ENCODE measurements at places on chromosomes 11 and 22.

GRCh38 chr11:73376803-73377629 lies 817 bp downstream of the RELT start:
- DNase-seq = peak; percentile 79

DNA sequence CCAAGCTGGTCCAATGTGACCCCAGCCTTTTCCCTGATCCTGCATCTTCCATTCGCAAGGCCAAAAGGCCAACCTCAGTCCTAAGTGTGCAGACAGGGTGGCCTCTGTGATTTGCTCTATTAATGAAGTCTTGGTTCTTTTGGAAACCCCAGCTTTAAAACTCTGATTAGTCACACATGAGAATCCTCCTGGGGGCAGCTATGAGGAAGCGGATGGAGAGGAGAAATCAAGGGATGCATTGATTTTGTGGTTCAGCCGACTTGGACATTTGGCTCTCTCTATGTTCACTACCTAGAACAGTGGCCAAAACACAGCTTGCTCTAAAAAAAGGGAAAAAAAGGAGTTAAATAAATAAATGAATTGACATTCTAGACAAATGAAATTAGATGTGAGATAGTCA lies 98.6 kb upstream of the USP47 start:
- no peak for DNase-seq

GRCh38 chr11:48341466-48341865 lies 16.7 kb downstream of the OR4C3 start:
- DNase-seq = no peak

DNA sequence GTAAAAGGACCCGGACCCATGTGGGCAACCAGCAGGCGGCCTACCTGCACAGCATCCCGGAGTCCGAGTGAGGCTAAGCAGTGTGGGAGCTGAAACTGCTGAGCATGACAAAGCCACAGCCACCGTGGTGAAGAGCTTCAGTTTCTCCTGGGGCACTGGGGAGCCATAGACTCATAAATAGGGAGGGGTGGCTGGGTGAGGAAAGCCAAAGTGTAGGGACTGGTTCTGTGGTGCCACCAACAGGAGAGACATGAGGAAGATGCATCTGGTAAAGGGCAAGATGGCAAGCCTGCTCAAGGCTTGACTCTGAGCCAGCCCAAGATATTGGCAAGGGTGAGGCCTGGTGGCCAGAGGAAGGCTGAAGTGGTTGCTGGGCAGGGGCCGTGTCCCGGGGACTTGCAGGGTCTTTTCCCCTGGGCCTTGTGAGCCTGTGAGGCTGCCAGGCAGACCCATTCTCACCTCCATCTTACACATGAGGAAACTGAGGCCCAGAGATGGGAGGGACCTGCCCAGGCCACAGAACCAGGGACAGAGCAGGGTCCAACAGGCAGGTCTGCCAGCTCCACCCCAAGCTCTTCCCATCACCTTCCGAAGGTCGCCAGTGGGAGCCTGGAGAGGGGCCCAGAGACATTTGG lies 30.4 kb downstream of the CYTH4 start:
- no peak for DNase-seq

DNA sequence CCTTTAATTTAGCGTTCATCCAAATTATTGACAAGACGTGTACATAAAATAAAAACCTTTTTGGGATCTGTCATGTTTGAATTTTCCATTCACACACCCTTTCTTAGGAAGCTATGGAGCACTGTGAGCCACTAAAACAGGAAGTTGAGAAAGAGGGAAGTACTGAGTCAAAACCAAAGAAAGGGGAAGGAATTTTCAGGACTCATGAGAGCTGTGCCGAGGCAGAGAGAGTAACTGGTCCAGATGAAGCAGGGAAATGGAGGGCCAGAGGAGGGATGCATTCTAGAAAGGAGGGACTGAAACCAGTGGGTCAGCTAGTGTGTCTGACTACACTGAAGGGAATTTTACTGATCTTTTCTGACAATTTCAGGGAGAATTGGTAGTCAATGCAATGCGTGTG lies 24.9 kb downstream of the APLP2 start:
- no peak for DNase-seq
